ENCODE measurements at places on chromosomes 2 and 18.

GRCh38 chr2:51065276-51065675 is 33.3 kb upstream of the NRXN1 start:
- DNase-seq: no peak

DNA sequence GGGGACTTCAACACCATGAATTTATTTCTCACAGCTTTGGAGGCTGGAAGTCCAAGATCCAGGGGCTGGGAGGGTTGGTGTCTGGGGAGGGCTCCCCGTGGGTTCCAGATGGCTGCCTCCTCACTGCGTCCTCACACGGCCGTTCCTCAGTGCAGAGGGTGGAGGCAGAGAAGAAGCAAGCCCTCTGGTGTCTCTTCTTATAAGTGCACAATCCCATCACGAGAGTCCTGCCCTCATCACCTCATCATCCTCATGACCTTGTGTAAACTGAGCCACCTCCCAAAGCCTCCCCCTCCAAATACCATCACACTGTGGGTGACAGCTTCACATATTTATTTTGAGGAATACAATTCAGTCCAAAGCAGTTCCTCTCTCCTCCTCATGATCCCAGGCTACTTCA is 26.3 kb downstream of the TMEM163 start:
- no peak for DNase-seq

GRCh38 chr18:12326711-12327460 is 18.8 kb downstream of the TUBB6 start:
- DNase-seq: no peak

DNA sequence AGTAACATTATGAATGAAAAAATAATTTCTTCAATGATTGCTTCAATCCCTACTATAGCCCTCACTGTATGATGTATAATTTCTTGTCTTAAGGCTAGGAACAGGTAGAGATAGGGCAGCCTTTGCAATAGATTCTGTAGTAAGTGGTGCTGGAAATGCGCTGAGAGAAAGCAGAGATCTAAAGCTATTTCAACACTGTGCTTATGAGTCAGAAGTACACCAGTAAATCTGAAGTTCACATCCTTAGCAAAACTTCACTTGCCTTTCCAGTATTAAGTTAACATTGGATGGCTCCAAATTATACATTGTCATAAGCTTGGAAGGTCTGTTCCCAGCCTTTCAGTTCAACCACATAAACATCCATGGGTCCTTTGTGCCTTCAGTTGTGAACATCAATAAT is 178.2 kb upstream of the EPHA4 start:
- no peak for DNase-seq

GRCh38 chr2:12734914-12735654 is 18.3 kb downstream of the TRIB2 start:
- DNase-seq: no peak

DNA sequence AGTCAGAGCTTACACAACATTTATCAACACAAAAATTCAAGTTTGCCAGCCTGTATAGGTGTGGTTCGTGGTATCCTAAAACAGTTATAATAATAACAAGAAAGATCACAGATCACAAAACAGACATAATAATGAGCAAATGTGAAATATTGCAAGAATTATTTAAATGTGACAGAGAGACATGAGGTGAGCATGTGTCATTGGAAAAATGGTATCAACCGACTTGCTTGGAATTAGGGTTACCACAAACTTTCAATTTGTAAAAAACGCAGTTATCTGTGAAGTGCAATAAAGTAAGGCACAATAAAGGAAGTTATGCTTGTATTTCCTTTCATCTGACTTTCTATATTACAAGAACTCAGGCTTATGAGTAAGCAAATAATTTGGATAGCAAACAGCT is 116.8 kb downstream of the IKZF2 start:
- DNase-seq: no peak

DNA sequence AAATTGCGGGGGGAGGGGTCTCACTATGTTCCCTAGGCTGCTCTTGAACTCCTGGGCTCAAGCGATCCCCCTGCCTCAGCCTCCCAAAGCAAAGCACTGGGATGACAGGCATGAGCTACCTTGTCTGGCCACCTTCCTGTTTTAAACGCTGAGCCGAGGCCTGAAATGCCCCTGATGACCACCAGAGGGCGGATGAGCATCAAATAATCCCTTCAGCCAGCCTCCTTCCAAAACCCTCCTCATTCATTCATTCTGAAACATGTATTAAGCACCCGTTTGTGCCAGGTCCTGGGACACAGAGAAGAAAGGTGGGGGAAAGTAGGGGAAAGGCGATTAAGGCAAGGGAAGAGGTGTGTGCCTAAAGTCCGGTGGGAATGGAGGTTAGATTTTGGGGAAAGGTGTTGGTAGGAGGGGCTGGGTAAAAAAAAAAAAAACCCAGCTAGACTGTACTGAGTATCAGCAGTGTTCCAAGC is 30.7 kb upstream of the PTMA start:
- DNase-seq: no peak

DNA sequence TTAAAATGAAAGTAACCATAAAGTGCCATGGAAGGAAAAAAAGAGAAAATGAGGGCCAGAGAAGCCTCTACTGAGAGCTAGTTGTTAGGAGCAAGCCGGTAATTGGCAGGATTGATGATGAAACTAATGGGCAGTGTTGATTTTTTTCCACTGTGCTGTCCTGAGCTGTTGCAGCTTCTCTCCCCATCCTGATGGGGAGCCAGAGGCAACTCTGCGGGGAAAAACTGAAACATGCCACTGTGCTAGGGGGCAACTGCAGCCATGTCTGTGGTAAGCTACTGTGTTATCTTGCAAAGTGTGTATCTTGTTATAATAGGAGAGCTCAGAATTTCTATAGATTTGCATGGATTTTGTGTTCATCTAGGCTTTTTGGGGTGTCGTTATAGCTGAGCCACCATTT is 487.9 kb downstream of the STK39 start:
- DNase-seq: no peak

- no peak for DNase-seq
Measured at GRCh38 chr2:85134255-85134895, 1.2 kb downstream of the TCF7L1 start.

DNA sequence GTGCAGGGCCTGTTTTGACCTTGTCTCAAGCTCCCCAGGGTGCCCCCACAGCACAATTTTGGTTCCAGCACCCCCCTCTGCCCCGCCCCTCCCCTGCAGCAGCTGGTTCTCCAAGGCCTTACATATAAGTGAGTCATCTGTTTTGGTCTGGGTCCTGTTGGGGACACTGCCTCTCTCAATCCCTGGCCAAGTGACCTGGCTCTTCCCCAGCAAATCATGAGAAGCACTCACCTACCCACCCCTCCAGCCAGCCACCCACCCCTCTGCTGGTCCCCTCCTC is 90.5 kb downstream of the INHBB start:
- no peak for DNase-seq

DNA sequence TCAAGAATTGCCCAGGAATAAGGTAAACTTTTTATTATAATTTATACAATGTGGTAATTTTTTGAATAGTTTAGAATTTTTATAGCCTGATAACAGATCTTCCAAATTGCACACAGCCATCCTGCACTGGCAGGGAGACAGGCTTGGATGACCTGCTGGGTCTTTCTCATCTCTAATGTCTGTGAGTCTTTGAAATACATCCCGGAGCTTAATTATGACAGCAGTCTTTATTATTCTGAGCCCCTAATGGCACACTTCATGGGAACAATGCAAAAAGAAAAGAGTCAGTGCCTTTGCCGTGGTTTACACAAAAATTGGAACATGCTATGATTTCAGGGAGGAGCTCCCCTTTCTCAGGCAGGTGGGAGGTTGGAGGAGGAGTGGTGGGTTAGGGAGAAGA is 71.0 kb downstream of the TMEM182 start:
- DNase-seq: no peak

DNA sequence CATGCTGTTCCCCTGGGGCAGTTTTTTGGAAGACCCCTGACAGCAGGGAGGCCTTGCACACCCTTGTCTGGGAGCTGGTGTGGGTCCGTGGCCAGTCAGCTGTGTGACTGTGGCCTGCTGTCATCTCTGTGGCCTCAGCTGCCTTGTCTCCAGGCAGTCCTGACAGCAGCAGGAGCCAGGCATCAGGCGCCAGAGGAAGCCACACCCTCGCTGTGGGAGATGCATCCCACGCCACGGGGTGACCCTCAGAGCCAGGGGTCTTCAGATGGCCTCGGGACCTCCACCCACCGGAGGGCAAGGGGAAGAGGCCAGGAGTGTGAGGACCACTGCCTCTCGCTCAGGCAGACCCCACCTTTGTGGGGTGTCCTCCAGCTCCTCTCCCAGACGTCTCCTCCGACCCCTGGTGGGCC is 5.0 kb downstream of the BOK start:
- no peak for DNase-seq

DNA sequence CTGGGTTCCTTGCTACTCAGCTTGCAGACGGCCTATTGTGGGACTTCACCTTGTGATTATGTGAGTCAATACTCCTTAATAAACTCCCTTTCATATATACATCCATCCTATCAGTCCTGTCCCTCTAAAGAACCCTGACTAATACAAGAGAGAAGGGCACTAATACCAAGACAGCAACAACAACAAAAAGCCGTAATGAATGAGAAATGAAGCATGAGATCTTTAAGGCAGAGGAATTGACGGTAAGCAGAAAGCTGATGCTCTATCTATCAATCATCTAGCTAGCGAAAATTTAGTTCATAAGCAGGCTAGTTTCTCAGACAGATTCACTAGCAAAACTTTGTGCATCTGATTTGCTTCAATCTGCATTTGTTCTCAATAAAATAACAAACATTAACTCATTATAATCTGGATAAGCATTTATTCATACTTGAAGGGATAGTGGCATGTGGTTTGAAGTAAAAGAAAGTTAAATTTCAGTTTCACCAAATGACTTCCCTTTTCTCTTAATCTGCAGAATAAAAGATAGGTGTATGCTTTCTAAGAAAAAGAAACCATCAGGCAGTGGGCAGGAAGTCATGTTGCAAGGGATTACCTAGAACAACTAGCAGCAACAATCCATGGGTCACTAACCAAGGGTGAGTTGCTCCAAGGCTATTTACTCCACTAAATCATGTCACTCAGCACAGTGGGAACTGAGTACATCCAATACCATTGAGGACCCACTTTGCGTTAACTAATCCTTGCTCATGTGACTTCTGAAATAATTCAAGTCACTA is 376.5 kb downstream of the TMEM182 start:
- DNase-seq: no peak

DNA sequence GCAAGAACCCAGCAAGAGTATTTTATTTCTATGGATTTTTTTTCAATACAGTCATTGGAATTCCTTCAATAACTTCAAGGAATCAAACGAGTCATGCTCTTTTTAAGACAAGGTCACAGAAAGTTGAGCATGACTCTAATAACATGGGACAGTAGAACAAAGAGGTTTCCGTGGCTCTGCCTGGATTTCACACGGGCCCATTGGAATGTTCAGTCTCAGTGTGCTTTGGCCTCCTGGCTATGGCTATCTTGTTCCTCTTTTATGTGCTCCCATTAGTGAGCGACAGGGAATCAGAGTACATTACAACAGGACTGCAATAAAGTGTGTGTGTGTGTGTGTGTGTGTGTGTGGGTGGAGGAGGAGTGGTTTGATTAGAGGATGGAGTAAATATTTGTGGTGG is 312.4 kb downstream of the DCC start:
- no peak for DNase-seq

GRCh38 chr2:151096235-151096634 is 165.4 kb downstream of the RBM43 start:
- no peak for DNase-seq

DNA sequence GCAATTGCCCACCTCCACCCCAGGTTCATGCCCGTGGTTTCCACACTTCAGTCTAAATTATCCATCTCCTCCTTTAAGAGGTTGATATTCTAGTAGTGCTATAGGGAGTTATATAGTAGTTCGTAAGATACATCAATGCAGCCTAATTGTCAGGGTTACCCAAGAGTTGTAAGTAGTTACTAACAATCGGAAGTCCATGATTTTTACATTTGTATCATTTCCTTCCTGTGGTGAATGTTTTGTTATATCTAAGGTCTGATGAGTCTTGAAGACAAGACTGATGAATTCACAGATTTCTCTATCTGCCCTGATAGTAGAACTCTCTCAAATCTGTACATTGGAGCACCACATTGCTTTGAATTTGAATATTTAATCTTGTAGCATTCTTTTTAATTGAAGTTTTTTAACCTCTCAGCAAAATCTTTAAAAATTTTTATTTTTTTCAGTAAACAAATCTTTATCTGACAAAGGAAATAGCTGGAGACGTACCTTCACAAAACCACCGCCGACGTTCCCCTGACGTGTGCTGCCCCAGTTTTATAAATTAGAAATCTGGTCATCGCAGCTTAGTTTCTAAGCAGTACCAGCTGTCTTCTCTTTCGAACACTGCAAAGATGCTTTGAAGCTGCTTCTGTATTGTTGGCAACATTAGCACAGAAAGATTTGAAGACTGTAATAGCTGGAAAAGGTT is 264.5 kb downstream of the SOCS6 start:
- DNase-seq: no peak

- peak; percentile 63 for DNase-seq
Measured at GRCh38 chr2:219279151-219279915, at the start of gene DNAJB2. Gene DNAJB2, plus strand, starts transcription at chr2:219279366. Its CDS starts 468 bp downstream, at chr2:219279834.

DNA sequence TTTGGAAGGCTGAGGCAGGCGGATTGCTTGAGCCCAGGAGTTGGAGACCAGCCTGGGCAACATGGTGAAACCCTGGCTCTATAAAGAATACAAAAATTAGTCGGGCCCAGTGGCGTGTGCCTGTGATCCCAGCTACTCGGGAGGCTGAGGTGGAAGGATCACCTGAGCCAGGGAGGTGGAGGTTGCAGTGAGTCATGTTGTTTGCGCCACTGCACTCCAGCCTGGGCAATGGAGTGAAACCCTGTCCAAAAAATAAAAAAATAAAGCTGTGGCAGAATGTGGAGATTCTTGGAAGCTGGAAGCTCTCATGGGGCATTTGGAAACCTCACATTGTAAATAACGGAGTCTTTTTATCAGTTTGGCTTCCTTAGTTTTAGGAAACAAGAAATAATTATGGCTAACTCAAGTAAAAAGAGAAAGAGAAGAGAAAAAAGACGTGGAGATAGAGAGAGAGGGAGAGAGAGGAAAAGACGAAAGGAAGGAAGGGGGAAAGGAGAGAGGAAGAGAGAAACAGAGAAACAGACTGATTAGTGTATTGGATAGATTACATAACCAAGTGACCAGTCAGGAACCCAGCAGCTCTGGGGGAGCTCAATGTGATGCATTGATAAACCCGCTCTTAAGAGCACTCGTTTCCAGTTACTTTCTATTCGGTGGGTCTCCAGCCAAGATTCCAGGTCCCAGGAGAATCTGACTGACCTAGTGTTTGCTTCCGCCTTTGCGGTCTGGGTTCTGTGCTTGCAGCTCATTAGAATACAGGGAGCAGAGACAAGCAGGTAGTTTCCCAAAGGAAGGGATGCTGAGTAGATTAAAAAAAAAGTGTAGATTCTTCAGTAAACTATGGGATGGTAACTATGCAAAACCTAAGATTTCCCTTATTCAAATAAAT is 1.1 kb upstream of the SPAST start:
- peak; percentile 23 for DNase-seq

DNA sequence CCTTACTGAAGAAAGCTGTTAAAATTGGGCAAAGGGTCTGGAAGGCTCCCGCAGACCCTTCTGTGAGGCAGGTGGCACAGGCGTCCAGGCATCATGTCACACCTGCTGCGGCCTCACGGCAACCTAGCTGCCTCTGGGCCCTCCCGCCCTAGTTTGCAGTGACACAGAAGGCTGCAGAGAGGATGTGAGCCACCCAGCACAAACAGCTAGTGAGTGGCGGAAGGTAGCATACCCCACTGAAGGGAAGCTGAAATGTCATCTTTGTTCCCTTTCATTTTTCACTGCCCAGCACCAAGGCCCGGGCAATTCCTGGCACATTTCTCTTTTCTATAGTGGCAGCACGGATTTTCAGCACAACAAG is 53.8 kb downstream of the TRAPPC12 start:
- DNase-seq: peak; percentile 40
